Stimulated activated CD8-positive, alpha-beta memory T cell treated with anti-CD3 and anti-CD28 coated beads, Interleukin-4, amount 100 ng/mL, for 4 hours (primary cell): ENCODE measurements at places on chromosomes 16 and 17.

DNA sequence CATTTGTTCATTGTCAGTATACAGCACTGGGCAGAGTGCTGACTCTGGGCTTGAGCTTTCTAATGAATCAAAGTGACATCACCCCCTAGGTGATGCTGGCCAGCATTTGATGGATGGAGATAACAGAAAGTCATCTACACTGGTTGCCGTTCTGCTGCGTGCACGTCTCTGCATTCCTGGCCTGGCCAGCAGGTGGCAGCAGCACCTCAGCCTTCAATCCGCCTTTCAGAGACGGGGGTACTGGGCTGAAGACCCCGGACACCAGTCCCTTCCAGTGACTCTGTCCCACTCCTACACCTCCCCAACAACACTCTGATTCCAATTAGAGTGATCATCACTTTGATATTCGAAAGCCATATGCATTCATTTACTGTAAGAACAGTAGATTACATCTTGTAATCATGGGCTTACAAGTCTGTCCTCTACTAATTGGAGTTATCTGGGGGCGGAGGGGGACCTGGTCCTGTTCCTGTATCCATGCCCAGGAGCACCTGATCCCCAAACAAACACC lies 6.0 kb downstream of the CPSF4L start:
- peak; percentile 12 for DNase-seq

GRCh38 chr16:26802440-26802839 lies 264.3 kb upstream of the C16orf82 start:
- DNase-seq: no peak

GRCh38 chr17:56231693-56232092 lies 78.4 kb downstream of the ANKFN1 start:
- no peak for DNase-seq

DNA sequence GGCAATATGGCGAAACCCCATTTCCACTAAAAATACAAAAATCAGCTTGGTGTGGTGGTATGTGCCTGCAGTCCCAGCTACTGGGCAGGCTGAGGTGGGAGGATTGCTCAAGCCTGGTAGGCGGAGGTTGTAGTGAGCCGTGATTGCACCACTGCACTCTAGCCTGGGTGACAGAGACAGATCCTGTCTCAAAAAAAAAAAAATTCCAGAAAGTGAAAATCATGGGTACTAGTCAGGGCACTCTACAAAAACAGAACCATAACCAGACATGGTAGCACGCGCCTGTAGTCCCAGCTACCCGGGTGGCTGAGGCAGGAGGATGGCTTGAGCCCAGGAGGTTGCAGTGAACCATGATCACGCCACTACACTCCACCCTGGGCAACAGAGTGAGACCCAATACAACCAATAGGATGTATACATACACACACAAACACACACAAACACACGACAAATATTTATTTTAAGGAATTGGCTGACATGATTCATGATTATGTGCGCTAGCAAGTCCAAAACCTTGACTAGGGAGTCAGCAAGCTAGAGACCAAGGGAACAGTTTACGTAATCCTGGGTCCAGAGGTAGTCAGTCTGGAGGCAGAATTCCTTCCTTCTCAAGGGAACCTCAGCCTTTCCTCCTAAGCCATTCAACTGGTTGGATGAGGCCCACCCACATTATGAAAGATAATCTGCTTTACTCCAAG lies 11.6 kb upstream of the GP1BA start:
- no peak for DNase-seq

GRCh38 chr17:61806936-61807335 lies 56.4 kb downstream of the BRIP1 start:
- DNase-seq: no peak

- DNase-seq: no peak
These were observed 31.8 kb upstream of the PRM1 start for GRCh38 chr16:11312718-11313492.

GRCh38 chr17:57235124-57235523 lies 21.2 kb upstream of the MSI2 start:
- no peak for DNase-seq

GRCh38 chr17:21271454-21272183 lies 12.9 kb upstream of the MAP2K3 start:
- no peak for DNase-seq

- no peak for DNase-seq
These were observed 9.9 kb downstream of the DHODH start for GRCh38 chr16:72018470-72018869.

GRCh38 chr17:39939588-39940419 lies 12.3 kb downstream of the LRRC3C start:
- DNase-seq: no peak

- DNase-seq: no peak
These were observed 6.5 kb downstream of the PROCA1 start for GRCh38 chr17:28705074-28705659.

DNA sequence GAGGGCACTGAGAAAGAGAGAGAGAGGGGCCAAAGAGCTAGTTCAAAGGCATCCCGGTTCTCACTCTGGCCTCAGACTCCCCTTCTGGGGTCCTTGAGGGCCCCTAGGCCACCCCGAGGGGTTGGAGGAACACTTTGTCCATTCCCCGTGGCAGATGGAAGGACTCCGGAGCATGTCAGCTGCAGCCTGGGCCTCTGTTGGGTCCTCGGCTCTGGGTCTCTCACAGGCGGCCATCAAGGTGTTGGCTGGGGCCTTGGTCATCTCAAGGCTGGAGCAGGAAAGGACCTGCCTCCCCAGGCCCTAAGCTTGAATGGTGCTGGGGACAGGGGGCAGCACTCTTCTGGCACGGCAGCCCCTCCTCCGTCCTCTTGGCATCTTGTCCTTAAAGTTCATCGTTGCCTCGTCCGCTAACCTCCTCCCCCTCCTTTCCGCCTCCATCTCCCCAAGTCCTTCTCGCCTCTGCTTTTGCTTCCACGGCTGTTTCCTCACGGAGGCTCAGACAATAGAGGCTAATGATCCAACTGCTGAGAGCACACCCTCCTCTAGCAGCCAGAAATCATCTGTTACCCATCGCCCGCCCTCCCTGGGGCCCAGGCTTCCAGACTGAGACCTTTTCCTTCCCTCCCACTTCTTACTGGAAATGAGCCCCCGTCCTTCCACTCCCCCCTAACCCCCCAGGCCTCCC lies 23.3 kb downstream of the CCR7 start:
- DNase-seq: no peak

- no peak for DNase-seq
These were observed 696.8 kb upstream of the SOX9 start for GRCh38 chr17:71423871-71424546.

DNA sequence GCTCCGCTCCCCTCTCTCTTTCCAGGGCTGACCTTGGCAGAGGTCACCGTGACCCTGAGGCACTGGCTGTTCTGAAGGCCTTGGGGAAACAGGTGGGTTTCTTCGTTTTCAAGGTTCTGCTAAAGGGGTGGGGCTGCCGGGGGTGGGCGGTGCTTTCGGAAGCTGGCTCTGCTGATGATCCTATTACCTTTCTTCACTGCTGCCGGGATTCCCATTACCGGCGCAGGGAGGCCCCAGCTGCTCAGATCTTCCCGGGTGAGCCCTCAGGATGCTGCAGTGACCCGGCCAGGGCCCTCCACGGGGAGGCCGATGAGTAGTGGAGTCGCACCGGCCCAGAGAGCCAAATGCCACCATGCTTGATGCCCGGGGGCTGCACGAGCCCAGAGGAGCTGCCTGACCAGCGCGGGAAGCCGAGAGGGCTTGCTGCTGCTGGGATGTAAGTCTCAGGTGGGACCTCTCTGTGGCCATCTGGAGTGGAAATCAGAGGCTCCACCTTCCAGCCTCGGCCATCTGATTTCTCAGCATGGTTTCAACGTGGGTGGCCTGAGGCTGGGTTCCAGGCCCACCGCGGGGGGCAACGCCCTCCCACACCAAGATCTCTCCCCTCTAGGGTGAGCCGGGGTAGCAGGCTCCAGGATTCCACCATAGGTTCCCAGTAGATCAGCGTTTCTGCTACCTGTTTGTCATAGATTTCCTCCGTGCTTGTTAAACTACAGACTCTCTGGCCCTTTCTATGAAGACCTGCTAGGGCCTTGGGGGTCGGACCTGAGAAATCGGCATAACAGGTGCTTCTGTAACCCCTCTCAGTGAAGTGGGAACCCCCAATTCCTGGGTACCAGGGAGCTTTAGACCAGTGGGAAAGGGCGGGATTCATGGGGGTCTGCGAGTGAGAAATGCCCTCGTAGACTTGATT lies 21.6 kb upstream of the ADCY7 start:
- DNase-seq: no peak

GRCh38 chr17:76120658-76121008 lies 17.0 kb upstream of the EXOC7 start:
- no peak for DNase-seq

DNA sequence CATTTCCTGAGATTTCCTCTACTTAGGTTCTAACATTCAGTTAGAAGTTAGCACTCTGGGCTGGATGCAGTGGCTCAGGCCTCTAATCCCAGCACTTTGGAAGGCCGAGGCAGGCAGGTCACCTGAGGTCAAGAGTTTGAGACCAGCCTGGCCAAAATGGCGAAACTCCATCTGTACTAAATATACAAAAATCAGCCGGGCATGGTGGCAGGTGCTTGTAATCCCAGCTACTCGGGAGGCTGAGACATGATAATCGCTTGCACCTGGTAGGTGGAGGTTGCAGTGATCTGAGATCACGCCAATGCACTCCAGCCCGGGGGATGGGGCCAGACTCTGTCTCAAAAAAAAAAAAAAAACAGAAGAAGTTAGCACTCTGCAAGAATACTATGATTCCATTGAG lies 1430.9 kb downstream of the CDH11 start:
- DNase-seq: no peak

GRCh38 chr16:19488213-19488640 lies 33.7 kb downstream of the GDE1 start:
- DNase-seq: no peak

- DNase-seq: no peak
These were observed 729.3 kb upstream of the KIF2B start for GRCh38 chr17:53093391-53093790.

- no peak for DNase-seq
These were observed 1.6 kb downstream of the TMEM114 start for GRCh38 chr16:8588682-8589056.

DNA sequence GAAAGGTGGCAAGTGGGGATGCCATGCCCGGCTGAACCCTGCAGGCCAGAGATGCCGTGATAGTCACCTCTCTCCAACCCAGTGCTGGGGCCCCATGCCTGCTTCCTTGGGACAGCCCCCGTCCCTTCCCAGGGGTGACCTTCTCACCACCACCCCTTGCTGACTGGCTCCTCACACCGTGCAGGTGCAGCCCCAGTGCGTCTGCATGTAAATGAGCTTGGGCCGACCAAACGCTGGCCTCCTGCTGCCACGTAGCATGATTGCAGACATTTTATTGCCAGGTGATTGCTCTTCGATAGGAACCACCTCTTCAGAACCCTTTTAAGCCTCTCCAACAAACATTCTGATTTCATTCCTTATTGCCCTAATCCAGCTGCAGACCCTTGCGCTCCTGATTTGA lies 32.5 kb downstream of the ASIC2 start:
- no peak for DNase-seq

DNA sequence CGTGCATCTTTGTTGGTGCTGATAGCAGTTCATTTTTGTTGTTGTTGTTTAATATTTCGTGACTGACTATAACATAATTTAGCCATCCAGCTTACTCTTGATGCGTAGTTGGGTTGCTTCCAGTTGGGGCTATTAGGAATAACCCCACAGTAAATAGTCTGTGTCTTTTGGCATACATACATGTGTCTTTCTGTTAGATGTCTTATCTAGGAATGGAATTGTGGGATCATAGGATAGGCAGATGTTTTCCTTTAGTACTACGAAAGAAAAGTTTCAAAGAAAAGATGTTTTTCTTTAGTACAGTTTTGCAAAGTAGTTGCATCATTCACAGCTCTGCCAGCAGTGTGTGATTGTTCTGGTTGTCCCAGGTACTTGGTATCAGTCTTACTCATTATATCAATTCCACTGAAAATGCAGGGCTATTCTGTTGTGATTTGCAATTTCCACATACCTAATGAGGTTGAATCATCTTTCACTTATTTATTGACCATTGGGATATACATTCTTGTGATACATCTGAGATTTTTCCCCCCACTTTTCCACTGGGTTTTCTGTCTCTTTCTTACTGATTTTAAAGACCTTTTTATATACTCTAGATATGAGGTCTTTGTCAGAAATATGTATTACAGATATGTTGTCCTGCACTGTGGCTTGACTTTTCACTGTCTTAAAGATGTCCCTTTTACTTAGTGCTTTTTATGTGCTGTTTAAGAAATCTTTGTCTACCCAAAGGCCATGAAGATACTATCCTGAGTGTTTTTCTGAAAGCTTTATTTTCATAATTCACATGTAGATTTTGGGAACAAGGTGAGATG lies 173.3 kb downstream of the MRTFB start:
- no peak for DNase-seq

DNA sequence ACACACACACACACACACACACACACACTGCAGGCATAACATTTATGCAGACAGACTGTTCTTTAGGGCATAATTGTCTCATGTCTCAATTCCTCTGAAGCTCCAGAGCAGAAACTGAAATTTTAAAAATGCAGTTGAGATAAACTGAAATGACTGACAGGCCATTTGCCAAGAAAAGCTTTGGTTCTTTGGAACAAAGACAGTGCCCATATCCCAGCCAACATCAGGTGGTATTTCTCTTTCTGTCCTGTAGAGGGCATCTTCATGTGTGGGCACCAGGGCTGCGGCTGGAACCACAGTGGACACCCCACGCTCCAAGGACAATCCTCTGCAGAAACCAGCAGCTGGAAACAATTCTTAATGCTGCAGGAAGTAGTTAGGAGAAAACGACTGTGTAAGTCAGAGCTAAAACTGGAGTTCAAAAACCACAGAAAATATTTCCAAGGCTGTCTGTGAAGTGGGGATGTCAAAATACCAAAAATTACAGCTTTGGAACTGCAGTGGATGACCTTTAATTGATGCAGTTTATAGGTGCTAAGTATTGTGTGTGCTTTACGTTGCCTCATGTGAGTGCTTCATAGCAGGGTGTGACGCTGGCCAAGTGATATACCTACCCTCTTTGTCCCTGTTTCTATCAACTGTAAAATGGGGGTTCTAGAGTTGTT lies 10.6 kb upstream of the MEFV start:
- no peak for DNase-seq

DNA sequence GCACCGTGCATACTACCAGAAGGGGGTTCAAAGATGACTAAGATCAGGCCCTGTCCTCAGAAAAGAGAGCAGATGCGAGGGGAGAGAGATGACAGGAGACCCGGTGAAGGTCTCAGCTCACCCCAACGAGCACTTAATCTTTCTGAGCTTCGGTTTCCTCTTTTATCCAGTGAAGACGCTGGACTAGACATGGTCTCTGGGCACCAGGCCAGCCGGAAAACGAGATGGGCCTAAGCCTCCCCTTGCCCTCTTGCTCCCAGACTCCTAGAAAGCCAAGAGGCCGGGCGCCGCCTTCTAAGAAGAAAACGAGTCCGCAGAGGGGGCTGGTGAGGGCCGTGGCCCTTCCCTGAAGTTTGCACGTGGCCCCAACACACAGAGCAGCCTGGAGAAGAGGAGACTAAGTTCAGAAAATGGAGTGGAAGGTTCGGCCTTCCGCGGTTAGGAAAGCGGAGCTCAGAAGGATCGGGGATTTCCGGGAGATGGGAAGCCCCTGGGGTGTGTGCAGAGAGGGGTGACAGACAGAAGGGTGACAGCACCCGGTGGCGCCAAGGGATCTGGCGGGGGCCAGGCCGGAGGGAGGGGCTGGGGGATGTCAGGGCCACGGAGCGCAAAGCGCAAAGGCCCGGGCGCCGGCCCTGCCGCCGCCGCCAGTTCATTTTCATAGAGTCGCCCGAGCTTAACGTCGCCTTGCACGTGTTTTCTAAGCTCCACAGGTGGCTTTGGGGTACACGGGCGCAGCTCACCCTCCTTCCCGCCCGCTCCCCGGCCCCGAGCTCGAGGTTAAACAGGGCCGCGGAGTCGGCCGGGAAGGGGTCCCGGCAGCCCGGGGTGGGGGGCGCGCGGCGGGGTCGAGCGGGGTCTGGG lies 42.1 kb upstream of the BHLHA9 start:
- no peak for DNase-seq
